ENCODE measurements at places on chromosomes 3 and 15. TPM values are rescaled to one million over a fixed set of nuclear protein-coding genes. Genes with fewer than 3 reads are reported as not detected.
A peak's percentile ranks its signal among the peaks of the same experiment; 100 is the strongest.

GRCh38 chr15:62035256-62035924, 24.9 kb downstream of the VPS13C start:
- no peaks in the 10 kb centered on the region for H3K27me3 ChIP-seq
- H3K36me3 ChIP-seq, result peaks cover 52% of the 10 kb centered on the region
- H3K27ac ChIP-seq, result no peak overlapping the region
- peaks cover 18% of the 10 kb centered on the region for H3K4me1 ChIP-seq

DNA sequence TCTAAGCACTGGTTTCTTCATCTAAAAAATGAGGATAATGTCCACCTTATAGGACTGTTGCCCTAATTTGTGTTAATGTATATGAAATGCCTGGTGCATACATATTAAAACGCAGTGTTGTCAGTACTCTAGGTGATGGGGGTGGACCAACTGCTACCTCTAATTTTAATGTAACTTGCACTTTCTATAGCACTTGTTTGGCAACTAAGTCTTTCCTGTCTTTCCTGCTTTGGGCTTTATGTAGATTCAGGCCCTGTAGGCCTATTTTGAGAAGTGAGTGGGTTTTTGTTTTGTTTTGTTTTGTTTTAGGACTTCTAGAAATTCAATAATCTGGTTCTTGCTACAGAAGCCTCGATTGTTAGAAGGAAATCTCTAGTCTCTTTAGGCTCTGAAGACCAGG, 21.2 kb downstream of the SLC7A14 start:
- H3K4me3 ChIP-seq, result no peak overlapping the region
- no peaks in the 10 kb centered on the region for H3K36me3 ChIP-seq
- no peak overlapping the region for H3K27ac ChIP-seq
- no peaks in the 10 kb centered on the region for H3K4me1 ChIP-seq

- no peak overlapping the region for H3K27ac ChIP-seq
- peaks cover 28% of the 10 kb centered on the region for H3K27me3 ChIP-seq
- H3K4me3 ChIP-seq, result no peak overlapping the region
- no peaks in the 10 kb centered on the region for H3K36me3 ChIP-seq
- H3K4me1 ChIP-seq, result no peaks in the 10 kb centered on the region
- DNase-seq, result no peak
Observed at GRCh38 chr15:83318861-83319415, 34.5 kb upstream of the BNC1 start.

- no peaks in the 10 kb centered on the region for H3K36me3 ChIP-seq
- H3K4me3 ChIP-seq, result no peak overlapping the region
- no peak overlapping the region for H3K27ac ChIP-seq
- no peak for DNase-seq
- no peaks in the 10 kb centered on the region for H3K27me3 ChIP-seq
- H3K4me1 ChIP-seq, result no peaks in the 10 kb centered on the region
Observed at GRCh38 chr3:154598166-154598565, 168.2 kb upstream of the GPR149 start.

DNA sequence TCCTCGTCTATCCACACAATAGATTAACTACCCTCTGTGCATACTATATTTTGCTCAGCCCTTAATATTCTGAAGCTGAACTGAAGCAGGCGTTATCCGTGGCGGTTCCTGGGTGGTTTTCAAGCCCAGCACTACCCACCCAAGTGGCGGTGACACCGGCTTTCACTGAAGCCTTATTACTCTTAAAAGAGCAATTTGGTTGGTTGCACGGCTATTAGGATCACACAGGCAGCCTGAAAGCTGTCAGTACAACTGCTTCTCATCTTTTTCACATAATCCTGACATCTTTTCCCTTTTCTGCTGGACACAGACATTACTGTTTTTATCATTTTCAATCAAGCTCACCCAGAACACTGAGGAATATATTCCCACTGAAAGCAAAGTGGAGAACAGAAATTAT, 525.3 kb upstream of the ZNF717 start:
- H3K36me3 ChIP-seq, result no peaks in the 10 kb centered on the region
- H3K27ac ChIP-seq, result no peak overlapping the region
- no peaks in the 10 kb centered on the region for H3K27me3 ChIP-seq

DNA sequence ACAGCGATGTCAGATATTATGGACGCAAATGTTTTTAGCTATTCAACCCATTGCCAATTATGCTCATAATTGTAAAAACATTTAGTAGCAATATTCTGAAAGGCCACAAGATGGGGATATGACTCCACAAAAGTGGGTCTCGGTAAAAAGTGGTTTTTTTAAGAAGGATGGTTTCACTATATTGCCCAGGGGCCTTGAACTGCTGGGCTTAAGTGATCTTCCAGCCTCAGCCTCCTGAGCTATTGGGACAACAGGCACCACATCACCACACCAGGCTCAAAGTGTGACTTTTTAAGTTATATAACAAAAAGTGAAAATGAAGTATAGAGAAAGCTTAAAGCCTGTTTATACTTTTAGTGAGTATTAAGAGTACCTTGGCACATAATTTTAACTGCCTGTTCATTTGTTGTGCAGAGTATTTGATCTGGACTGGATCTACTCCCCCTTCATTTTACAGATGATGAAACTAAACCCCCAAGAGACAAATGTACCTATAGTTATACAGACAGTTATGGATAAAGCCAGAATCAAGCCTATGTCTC, 9.4 kb downstream of the NAA50 start:
- H3K4me1 ChIP-seq, result peaks cover 57% of the 10 kb centered on the region
- peak; percentile 74 for DNase-seq
- no peaks in the 10 kb centered on the region for H3K36me3 ChIP-seq
- H3K27me3 ChIP-seq, result no peaks in the 10 kb centered on the region

Gene CYP1A2
- total RNA-seq, result not detected

Gene SLC28A2
- total RNA-seq, result not detected

Measured in naive thymus-derived CD8-positive, alpha-beta T cell (primary cell).